ENCODE measurements at places on chromosomes 12 and 14.

DNA sequence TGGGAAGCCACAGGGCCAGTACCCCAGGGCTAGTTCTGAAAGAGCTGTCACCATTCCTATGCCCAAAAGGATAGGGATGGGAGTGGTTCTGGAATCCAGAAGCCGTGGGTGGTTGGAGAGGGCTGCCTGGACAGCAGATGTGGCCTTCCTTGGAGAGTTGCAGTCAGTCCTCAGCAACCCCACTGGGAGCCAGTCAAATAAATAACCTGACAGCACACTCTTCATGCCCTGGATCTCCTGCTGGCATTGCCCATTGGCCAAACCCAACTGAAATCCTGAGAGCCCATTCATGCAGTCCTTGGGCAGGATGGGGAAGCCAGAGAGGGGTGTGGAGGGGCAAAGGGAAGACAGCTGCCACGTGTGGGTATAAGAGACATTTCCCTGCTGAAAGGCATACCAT lies 128.2 kb downstream of the PTPN11 start:
- DNase-seq = no peak

- DNase-seq = no peak
Measured at GRCh38 chr14:100783630-100784370, 42.1 kb upstream of the MEG3 start.

DNA sequence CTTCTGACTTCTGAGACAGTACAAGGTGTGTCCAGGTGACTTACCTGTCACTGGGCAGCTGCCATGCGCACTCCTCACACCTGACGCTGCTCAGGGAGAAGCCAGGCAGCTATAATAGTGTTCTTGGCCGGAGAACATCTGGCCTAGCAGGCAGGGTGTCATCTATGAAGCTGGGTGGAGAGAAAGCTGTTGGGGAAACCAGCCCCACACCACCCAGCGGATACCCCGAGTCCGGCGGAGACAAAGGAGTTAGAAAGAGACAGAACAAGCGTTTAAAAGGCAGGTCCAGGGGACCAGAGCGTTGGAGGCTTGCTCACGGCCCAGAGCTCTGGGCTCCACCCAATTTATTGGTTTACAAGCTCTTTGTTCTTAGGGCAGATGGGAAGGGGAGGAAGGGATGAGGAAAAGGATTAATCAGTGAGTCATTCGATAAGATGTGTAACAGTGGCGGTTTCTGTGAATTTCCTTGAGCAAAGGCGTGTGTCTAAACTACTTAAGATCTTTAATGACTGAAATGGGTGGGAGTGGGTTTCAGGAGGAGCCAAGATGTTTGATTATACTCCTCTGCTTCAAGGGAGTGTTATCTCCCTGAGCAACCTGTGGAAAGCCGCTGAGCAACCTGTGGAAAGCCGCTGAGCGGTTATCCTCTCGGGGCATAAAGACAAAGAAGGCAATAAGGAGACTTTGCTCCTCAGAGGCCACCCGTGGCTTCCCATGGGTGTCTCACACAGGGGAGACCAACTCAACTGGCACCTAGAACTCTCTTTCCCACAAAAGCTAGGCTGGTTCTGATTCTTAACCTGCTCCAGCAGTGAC lies at the start of gene GALNT8:
Gene GALNT8 (plus strand): TSS at position 580 of the 816 bp plus-strand sequence. CDS start 278 bp downstream, outside the sequence.
- no peak for DNase-seq

DNA sequence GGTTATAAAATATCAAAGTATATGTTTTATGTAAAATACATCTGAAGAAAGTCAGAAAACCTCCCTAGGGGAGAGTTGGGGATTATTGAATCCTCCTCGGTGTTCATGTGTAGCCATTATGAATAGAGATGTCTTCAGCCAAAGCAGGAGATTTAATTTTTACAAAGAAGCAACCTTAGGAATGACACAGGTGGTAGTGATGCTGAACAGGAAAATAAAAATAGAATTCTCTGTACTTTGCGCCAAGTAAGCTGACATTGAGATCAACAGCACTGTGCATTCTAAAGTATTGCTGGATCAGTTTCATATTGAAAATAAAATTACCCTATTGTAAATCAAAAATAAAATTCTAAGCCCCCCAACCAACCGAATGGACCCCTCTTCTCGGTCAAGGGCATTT lies 132.8 kb upstream of the TRHDE start:
- no peak for DNase-seq

- peak; percentile 98 for DNase-seq
Measured at GRCh38 chr12:54197431-54197909, 8.7 kb upstream of the SMUG1 start.

GRCh38 chr12:20528208-20528607 lies 159.9 kb downstream of the PDE3A start:
- no peak for DNase-seq

DNA sequence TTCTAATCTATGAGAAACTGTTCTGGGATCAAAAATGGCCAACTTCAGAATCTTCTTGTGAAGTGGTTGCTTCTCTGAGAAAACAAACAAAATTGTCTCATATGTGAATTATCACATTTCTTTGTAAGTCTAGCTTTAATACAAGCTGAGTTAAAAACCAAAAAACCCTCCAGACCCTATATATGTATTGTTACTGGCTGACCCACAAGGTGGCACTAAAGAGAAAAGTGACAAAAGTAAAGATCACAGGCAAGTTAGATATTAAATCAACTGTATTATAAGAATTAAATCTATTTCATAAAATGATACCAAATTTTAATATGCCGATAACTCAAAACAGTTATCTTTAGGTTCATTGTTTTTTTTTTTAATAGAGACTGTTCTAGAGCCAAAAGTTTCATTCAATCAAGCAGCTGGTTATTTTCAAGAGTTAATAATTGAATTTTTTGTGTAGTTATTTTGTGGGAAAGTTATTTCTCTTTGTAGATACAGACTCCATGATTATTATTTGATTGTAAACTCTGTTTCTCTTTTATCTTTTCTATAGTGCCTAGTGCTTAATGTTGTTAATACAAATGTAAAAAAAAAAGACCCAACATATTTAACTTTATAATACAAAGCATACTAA lies 7.5 kb upstream of the TRHDE start:
- no peak for DNase-seq

DNA sequence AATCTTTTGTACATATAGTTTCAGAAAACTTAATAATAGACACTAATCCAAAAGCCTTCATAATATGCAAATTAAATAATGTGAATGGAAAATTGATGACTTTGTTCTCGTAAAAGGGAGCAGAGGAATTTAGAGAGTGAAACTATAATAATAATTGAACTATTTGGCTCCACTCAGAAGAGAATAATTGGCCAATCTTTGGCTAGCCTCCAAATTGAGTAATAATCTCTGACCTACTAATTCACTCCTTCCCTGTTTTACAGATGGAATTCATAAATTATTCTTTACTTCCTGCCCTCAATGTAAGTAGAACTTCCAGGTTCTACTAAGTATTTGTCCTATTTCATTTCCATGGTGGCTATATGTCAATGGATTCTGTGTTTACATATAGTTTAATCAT lies 15.8 kb downstream of the TRIM9 start:
- DNase-seq = no peak

DNA sequence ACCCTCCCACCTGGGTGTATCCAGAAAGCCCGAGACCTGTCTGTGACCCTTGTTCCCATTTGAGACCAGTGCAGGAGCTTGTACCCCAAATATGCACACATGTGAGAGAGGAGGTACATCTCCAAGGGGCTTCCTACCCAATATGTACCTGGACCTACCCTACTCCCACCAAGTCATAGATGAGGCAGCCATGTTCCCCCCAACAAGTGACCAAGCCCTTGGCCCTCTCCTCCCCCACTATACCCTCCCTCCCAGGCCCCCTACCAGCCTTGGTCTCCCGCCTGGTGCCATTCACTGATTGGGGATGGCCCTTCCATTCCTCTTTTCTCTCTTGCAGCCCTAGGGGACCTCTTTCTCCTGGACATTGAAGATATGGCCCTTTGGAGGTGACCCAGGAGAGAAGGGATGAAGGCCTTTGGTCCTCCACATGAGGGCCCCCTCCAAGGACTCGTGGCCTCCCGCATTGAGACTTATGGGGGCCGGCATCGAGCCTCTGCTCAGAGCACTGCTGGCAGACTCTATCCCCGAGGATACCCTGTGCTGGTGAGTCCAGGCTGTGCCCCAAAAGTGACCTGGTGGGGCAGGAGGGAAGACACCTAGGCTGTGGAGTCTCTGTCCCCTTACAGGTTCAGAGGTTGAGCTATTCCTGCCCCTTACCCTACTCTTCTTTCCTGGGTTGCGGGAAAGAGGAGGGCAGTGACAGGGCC lies 1.5 kb downstream of the PLEKHG6 start:
- DNase-seq = no peak

DNA sequence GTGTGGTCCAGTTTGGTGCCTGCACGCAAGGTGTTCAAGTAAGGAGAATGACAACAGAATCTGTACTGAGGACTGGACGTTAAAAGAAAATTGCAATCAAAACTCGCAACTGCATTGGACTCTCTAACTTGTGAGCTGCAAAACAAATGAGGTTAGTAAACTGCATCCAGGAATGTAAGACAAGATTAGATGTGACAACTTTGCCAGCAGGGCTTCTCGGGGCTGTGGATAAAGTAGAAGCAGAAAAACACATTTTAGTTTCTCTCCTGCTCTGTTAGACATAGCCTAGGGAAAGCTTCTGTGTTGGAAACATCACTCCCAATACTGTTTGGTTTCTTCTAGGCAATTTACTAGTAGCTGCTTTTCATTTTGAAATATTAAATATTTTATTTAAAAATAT lies 338.2 kb upstream of the NAV3 start:
- DNase-seq = no peak

DNA sequence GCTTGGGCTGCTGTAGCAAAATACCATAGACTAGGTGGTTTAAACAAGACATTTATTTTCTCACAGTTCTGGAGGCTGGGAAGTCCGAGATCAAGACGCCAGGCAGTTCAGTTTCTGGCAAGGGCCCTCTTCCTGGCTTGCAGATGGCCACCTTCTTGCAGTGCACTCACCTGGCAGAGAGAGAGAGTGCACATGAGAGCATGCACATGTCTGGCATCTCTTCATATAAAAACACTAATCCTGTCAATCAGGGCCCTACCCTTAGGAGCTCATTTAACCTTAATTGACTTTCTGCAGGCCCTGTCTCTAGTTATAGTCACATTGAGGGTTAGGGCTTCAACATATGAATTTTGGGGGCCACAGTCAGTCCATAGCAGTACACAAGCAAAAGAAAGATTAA lies 12.4 kb upstream of the EVL start:
- no peak for DNase-seq

GRCh38 chr12:45398552-45398951 lies 182.7 kb downstream of the ANO6 start:
- no peak for DNase-seq

GRCh38 chr12:8035440-8036010 lies 3.0 kb downstream of the FOXJ2 start:
- DNase-seq = no peak

- DNase-seq = no peak
Measured at GRCh38 chr12:30046376-30046775, 262.6 kb upstream of the TMTC1 start.

DNA sequence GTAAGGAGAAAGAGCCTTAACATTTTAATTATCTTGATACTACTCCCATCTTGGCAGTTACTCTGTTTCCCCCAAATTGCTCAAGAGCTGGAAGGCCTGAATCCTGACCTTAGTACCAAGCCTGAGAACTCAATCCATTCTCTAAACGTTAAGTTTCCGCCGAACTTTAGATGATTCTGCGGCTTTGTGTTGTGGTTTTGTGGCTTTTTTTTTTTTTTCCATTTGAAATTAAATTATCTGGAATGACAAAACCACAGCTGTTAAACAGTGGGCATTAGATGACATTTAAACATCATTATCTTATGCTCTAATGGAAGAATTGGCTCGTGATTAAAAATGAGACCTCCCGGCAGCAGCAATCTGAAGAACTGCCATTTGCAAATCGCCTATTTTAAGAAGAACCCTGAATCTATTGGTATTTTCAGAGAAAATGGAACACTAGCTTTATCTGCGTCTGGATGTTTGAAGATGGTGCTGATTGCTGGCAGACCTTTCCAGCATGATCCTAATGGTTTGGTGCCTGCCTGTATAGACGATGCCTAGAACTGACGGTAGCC lies 38.4 kb downstream of the TMEM132C start:
- DNase-seq = no peak

GRCh38 chr14:53925201-53925766 lies 31.3 kb downstream of the BMP4 start:
- DNase-seq = peak; percentile 7

GRCh38 chr12:52604859-52605258 lies 3.6 kb upstream of the KRT72 start:
- no peak for DNase-seq

DNA sequence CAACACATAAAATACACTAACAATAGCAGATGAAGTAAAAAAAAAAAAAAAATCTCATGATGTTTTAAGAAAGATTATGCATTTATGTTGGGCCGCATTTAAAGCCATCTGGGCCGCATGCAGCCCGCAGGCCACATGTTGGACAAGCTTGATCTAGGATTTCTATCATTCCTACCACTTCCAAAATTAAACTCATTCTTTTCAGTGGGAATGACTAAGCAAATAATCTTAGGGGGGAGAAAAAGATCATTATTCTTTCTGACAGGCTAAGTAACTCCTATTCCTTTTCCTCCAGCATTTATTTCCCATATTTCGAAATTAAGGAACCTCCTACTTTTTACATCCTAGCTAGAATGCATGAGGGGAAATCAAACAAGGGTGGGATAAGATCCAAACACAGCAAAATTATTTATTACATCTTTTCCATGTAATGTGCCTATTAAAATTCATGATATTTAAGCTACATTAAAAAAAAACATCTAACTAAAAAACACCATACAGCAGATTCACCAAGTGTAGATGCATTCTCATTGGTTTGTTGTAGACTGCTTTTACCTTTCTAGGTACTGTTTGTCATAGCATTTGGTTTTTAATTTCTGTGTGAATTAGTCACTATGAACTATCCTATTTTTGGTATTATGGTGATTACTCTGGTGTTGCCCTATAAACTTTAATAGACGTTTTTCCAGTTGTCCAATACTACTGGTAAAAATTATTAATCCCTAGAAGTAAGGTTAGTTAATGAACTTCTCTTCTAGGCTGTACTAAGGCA lies 76.1 kb downstream of the RASSF8 start:
- DNase-seq = no peak

GRCh38 chr12:68175557-68176061 lies 16.1 kb upstream of the IFNG start:
- no peak for DNase-seq

DNA sequence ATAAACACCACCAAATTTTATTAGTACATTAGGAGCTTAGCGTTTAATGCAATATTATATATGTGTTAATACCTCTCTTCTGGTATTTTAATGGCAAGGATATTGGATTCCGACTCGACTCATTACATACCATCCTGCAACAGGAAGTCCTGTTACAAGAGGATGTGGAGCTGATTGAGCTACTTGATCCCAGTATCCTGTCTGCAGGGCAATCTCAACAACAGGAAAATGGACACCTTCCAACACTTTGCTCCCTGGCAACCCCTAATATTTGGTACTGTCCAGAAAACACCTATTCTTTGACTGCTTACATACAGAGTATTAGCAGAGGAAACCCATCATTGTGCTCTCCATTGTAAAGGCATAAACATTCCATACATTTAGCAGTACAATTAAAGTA lies 45.2 kb downstream of the VEZT start:
- DNase-seq = no peak
